T-helper 17 cell (primary cell): ENCODE measurements at places on chromosomes 12 and 14.

- DNase-seq: no peak
Measured at GRCh38 chr12:79055926-79056674, 191.5 kb downstream of the SYT1 start.

GRCh38 chr12:121806546-121807423 lies 3.0 kb downstream of the SETD1B start:
- DNase-seq: no peak

GRCh38 chr14:105665247-105665950 lies 139.0 kb downstream of the TMEM121 start:
- DNase-seq: no peak

GRCh38 chr14:32476532-32476931 lies 147.4 kb downstream of the AKAP6 start:
- DNase-seq: no peak

- DNase-seq: no peak
Measured at GRCh38 chr12:68868043-68868790, 60.2 kb downstream of the MDM2 start.

DNA sequence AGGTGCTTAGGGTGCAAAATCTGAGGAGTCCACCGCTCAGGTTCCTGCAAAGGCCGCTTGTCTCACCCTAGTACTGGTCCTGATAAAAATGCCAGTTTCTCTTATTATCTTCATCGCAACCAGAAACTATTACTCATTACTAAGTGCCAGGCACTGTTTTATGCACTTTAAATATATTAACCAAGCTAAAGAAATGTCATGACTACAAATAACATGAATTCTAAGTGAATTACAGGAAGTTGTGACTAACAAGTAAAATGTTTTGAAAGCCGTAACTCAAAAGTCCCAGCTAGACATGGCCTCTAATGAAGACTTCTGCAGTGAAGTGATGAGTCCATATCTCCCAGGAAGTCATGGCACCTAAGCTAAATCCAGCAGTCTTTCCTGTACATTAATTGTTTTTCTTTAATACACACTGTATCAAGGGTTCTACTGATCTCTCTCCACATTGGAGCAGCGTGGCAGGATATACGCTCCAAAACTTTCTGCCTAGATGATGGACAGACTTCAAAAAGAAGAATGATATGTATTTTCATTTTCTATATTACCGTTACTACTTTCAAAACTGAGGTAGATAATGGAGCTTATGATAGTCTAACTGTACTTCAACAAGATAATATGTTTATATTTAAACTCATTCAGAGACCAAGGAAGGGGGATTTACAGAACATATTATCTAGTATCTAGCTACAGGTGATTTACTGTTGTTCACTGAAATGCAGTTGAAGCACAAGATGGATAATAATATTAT lies 117.3 kb upstream of the ARID2 start:
- no peak for DNase-seq

DNA sequence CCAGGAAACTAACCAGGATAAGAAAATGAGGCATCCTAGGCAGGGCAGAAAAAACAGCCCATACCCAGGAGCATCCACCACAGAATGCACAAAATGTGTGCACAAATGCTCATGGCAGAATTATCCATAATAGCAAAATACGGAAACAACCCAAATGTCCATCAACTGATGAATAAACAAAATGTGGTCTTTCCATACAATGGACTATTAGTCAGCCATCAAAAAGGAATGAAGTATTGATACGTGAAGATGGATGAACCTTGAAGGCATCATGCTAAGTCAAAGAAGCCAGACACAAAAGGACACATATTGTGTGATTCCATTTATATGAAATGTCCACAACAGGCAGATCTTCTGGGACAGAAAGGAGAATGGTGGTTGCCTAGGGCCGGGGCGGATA lies 19.1 kb downstream of the HRK start:
- DNase-seq: no peak

DNA sequence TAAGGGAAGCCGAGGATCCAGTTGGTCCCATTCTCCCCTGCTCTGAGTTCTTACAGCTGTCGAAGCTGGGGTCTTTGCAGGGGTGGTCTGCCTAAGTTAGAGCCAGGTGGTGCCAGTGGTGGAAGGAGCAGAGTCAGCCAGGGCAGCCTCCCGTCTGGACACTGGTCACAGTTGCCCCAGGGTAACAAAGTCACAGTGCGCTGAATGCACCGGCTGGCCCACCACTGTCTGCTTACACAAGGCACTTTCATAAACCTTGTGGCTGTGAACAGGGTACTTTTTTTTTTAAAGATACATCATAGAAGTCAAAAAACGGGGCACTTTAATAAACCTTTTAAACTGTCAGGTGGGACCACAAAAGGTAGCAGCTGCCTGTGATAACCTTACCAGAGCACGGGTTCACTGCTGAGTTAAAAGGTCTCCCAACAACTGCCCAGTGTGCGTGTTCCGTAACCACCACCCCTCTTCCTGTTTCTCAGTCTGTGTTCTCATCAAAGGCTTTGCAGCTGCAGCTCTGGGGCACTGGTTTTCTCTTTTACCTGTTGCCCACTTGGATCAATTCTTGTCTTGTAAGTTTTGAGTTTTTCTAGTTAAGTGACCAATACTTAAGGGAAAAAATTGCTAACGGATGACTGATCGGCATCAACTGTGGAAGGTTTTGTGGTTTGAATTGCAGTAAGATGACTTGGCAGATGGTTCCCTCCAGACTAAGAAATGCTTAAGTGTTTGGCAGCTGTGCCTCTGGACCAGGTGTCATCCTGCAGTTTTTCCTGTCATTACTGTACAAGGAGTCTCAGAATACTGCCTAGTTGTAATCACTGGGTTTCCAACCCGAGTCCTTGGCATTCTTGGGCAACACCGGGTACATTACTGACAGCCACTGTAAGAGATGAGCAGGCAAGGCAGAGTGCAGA lies 55.9 kb downstream of the DYNC1H1 start:
- no peak for DNase-seq

DNA sequence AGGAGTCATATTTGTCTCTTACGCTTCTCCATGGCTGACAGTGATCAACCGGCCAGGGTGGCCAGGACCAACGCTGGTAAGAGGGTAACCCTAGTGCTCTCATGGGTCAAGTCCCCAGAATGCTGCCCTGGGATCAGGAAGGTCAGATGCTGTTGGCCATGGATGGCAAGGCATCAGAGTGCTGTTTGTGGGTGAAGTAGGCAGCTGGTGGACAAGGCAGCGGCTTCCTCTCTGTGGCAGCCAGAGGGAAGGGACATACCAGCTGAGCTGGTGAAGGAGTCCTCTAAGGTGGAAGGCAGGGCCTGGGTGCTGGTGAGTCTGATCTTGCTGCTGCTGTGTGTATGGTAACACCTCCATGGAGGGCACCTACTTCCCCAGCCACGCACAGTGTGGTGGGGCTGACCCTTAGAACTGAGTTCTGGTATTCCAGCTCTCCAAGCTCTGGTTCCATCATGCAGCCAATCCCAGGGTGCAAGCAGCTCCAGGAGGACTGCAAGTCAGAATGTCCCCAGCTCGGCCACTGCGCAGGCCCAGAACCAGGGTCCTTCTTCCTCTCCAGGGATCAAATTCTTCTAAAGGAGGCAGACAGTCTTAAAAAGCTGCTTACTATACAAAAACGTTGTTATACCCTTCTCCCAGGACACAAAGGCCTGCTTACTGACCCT lies 13.4 kb upstream of the SMOC1 start:
- no peak for DNase-seq

- DNase-seq: no peak
Measured at GRCh38 chr14:29085546-29085945, 319.0 kb downstream of the FOXG1 start.

DNA sequence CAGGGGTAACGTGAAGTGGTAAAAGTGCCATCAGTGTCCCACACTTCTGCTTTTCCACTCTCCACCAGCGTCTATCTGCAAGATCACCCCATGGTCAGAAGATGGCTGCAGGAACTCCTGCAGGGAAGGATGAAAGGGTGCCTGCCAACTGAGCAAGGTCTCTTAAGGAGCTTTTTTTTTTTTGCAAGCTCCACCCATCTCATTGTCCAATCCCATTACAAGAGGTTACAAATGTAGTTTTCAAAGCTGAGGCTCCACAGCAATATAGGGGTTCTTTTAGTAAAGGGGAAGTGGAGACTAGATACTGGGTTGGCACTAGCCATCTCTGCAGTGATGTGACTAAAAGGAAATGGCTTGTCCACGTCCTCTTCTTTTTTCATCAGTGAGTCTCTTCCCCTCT lies 5.9 kb upstream of the BHLHE41 start:
- DNase-seq: no peak

DNA sequence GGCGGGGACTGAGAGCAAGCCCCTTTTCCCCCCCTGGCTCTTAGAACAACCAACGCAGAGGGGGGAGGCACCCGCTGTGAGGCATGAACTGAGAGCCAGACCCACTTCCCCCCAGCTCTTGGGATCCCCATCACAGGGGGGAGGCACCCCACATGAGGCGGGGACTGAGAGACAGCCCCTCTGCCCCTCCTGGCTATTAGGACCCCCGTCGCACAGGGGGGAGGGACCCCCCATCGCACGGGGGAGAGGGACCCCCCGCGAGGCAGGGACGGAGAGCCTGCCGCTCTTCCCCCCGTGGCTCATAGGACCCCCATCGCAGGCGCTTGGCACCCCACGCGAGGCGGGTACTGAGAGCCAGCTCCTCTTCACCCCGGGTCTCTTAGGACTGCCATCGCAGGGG lies 195.8 kb upstream of the PZP start:
- DNase-seq: no peak

- DNase-seq: no peak
Measured at GRCh38 chr14:20184181-20184580, 6.5 kb upstream of the OR11G2 start.

- no peak for DNase-seq
Measured at GRCh38 chr14:101188571-101188915, 285.0 kb upstream of the RTL1 start.

DNA sequence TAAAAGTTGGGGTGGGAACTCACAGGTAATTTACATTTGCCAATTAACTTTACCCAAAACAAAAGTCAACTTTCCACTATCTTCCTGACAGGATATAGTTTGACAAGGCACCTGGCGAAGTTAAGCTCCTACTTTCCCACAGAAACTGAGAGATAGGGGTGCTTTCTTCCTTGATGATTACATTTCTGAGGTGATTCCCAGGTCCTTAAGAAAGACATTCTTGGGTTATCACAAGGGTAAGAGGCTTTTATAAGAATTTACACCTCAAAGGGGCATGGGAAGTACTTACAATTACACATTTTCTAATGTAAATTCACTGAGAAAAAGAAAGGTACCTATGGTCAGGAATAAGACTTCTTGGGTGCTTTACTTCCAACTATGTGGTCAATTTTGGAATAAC lies 660.9 kb upstream of the MGAT4C start:
- DNase-seq: no peak

DNA sequence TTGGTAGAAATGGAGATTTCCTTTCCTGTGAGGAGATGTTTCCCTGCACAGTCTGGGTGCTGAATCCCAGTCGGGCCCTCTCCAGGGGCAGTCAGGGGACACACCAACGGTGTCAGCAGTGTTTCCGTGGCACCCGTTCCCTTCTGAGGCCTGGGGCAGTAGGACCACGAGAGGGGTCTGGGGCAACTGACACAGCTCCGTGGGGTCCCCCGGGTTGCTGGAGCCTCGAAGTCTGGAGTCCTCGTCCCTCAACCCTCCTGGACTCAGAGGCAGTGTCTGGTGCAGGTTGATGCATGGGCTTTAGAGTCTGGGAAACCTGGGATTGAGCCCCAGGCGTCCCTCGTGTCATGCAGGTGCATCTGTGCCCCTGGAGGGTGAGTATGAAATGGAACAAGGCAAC lies 327.3 kb downstream of the ADGRD1 start:
- no peak for DNase-seq

DNA sequence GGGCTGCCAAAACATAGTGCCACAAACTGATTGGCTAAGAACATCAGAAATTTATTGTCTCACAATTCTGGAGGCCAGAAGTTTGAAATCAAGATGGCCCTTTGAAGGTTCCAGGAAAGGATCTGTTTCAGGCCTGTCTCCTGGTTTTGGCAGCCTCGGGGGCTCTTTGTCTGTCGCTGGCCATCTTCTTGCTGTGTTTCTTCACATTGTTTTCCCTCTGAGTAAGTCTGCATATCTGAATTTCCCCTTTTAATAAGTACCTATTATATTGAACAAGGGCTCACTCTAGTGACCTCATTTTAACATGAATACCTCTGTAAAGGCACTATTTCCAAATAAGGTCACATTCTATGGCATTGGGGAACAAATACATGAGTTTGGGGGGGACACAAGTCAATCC lies 467.1 kb upstream of the MGAT4C start:
- no peak for DNase-seq

- DNase-seq: no peak
Measured at GRCh38 chr14:42374332-42374731, 767.7 kb downstream of the LRFN5 start.

DNA sequence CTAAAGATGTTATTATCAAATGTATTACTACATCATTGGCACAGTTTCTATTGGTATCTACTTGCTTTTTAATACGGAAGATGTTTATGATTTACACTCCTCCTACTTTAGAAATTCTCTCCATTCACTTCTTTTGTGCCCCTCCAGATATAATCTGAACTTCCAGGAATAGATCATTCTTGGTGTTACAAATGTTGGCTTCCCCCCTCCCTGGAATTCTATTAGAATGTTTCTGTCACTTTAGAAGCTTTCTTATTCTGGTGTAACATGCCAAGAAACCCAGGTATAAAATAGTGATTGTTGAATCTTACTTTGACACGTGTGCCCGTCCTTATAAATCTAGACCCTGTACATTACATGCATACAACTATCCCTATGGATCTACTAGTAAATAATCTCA lies 1.2 kb upstream of the WDR20 start:
- DNase-seq: no peak

GRCh38 chr12:101521136-101521535 lies 46.0 kb downstream of the SPIC start:
- DNase-seq: no peak

GRCh38 chr14:61437381-61437780 lies 116.0 kb downstream of the PRKCH start:
- DNase-seq: no peak

- no peak for DNase-seq
Measured at GRCh38 chr12:64058541-64059265, 163.4 kb downstream of the KICS2 start.

GRCh38 chr12:27335364-27336281 lies 3.0 kb downstream of the BMAL2 start:
- DNase-seq: no peak

- no peak for DNase-seq
Measured at GRCh38 chr12:96454396-96454795, 35.0 kb upstream of the CFAP54 start.

DNA sequence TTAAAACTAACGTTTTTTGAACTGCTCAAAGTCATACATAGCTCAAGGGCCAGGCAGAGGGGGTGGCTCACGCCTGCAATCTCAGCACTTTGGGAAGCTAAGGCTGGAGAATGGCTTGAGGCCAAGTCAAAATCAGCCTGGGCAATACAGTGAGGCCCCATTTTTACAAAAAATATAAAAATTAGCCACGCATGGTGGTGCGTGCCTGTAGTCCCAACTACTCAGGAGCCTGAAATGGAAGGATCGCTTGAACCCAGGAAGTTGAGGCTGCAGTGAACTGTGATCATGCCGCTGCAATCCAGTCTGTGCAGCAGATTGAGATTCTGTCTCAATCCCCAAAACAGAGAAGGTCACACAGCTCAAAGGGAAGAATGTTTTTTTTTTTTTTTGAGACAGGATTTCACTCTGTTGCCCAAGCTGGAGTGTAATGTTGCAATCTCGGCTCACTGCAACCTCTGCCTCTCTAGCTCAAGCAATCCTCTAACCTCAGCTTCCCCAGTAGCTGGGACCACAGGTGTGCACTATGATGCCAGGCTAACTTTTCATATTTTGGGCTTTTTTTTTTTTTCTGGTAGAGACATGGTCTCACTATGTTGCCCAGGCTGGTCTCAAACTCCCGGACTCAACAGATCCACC lies 2.9 kb downstream of the RBM23 start:
- no peak for DNase-seq
